CD8-positive, alpha-beta memory T cell (primary cell): ENCODE measurements at places on chromosomes 16 and 17. TPM values are rescaled to one million over a fixed set of nuclear protein-coding genes. Genes with fewer than 3 reads are reported as not detected.

The GFAP gene
- total RNA-seq, result not detected

The SLC47A1 gene
- total RNA-seq, result 0.15 TPM

The FOXC2 gene
- total RNA-seq, result not detected

DNA sequence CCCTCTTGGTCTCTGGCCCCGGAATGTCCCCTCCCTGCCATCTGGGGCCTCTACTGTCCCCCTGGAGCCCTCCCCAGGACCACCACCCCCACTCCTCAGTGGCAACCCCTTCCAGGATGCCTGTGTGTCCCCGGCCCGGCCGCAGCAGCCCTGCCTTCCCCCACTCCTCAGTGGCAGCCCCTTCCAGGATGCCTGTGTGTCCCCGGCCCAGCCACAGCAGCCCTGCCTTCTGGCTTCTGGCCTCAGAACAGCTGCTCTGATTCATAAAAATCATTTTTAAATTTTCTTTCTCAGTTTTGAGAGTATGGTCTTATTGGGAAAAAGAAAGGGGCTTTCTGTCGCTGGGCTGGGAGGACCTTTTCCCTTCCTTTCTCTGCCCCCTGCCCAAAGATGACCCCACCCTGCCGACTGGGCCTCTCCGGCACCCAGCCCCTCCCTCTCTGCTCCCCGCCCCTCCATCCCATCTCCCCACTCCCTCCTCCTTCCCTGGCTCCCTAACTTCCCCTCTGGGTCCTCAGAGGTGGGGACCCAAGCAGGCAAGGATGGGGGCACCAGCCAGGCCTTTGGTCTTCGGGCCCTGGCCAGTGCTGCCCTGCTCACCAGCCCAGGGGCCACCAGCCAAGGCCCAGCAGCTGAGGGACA is 40.5 kb downstream of the BAHCC1 start:
- no peaks in the 10 kb centered on the region for H3K4me1 ChIP-seq
- H3K27ac ChIP-seq, result no peak overlapping the region
- H3K4me3 ChIP-seq, result no peak overlapping the region
- H3K36me3 ChIP-seq, result no peaks in the 10 kb centered on the region
- no peak for DNase-seq

DNA sequence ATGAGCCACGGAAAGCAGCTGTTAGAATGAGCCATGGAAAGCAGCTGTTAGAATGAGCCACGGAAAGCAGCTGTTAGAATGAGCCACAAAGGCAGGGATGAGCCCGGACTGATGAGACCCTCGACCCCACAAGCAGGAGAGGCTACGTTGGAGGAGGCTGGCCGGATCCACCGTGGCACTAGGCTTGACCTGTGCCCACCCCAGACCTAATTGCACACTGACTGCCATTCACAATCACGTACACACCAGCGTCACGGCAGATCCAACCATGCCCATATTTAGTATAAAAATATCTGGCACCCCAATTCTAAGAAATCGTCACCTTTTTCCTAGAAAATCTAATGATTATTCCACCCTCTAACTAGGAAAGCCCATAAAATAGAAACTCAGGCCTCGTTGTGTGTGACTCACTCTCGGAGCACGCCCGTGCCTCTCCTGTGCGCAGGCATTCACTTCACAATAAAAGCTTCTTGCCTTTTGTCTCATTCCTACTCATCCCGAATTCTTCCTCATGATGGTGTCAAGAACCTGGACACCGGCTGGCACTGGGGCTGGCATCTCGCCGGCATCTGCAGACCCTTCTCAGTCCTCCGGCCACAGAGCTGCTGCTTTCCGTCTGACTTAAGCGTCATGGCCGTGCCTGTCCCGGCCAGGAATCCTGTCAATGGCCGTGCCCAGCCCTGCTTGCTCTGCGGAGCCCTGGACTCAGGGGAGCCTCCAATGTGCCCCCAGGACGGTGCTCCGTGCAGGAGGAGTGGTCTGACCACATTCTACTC is 5.5 kb upstream of the SECTM1 start:
- H3K27me3 ChIP-seq, result no peaks in the 10 kb centered on the region
- peak overlapping the region; percentile 63 for H3K27ac ChIP-seq
- peaks cover 16% of the 10 kb centered on the region for H3K4me1 ChIP-seq
- no peak overlapping the region for H3K4me3 ChIP-seq

GRCh38 chr17:74866198-74866835 is 6.5 kb downstream of the FDXR start:
- H3K4me1 ChIP-seq, result peaks cover 5% of the 10 kb centered on the region
- H3K4me3 ChIP-seq, result no peak overlapping the region
- no peak overlapping the region for H3K27ac ChIP-seq
- H3K27me3 ChIP-seq, result peaks cover 7% of the 10 kb centered on the region
- DNase-seq, result no peak
- H3K36me3 ChIP-seq, result no peaks in the 10 kb centered on the region

DNA sequence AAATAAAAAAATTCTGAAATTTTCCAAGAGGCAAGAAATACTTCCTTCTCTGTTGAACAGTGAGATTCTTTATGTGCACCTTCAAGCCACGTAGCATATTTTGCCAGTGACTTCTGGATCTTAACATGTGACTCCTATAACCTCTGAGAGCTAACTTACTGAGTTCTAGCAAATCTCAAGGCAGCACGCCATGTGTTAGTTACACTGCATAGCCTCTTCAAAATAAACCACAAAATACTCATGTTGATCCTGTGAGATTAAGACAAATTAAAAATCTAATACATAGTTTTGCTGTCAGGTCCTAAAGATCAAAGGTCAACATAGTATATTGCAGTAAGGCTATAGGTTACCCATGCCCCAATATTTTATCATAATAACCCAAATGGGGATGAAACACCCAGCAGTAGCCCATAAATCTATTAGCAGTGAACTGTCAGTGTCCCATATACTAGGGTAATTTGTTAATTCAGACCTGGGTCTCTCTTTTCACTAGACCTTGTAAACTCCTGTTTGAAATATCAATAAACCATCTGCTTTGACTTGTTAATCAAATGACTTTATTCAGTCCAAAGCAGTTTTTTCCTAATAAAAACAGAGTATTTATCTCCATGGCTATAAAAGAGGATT is 343.1 kb downstream of the ZFHX3 start:
- H3K4me1 ChIP-seq, result no peaks in the 10 kb centered on the region
- H3K36me3 ChIP-seq, result no peaks in the 10 kb centered on the region
- H3K27me3 ChIP-seq, result no peaks in the 10 kb centered on the region
- no peak for DNase-seq
- H3K27ac ChIP-seq, result no peak overlapping the region

GRCh38 chr16:50025537-50025931 is 509 bp downstream of the CNEP1R1 start:
- H3K36me3 ChIP-seq, result peaks cover 8% of the 10 kb centered on the region
- DNase-seq, result no peak
- H3K27ac ChIP-seq, result peak overlapping the region; percentile 71
- peak overlapping the region; percentile 86 for H3K4me3 ChIP-seq

DNA sequence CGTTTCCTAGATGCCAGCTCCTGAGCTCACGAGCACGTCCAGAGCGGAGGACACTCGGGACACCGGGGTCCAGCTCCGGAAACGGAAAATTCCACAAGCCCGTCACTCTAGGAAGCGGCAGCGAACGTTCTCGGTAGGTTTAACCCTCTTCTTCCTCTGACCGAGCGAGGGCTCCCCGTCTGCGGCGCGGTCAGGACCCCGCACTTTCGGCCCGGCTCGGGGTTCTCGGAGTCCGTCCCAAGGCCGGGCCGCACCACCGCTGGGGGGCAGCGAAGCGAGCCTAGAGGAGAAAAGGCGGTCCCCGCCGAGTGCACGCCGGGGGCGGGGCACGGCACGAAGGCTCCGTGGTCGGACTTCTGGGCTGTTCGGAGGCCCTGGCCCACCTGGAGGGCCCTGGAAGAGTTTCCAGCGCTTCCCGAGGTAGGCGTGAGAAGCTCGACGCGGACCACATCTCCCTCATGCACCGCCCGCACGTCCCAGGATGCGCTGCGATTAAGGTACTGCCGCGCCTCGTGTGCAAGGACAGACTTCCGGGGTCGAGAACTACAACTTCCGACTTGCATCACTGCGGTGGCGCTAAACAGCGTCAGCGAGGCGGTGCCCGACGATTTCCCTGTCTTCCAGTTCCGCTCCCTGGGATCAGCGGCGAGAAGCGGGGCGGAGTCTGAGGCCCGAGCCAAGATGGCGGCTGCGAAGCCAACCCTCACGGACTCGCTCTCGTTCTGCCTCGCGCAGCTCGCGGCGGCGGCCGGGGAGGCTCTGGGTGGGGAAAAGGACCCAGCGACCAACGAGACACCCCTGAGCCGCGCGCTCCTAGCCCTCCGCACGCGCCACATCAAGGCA is at the start of gene ARMC5:
Gene ARMC5, plus strand, starts transcription at position 658 of the 843 bp plus-strand sequence. Its CDS starts 24 bp downstream, at position 682.
- peaks cover 47% of the 10 kb centered on the region for H3K4me1 ChIP-seq
- peak within 1 kb of the TSS; percentile 79 for H3K4me3 ChIP-seq
- no peaks in the 10 kb centered on the region for H3K36me3 ChIP-seq
- H3K27ac ChIP-seq, result peak within 1 kb of the TSS; percentile 97
- H3K27me3 ChIP-seq, result no peaks in the 10 kb centered on the region

GRCh38 chr17:12756786-12757185 is 32.5 kb upstream of the ARHGAP44 start:
- H3K36me3 ChIP-seq, result no peaks in the 10 kb centered on the region
- H3K27me3 ChIP-seq, result no peaks in the 10 kb centered on the region
- H3K4me1 ChIP-seq, result no peaks in the 10 kb centered on the region
- H3K4me3 ChIP-seq, result no peak overlapping the region
- no peak for DNase-seq
- no peak overlapping the region for H3K27ac ChIP-seq
